ENCODE measurements at places on chromosomes 1 and 21.

DNA sequence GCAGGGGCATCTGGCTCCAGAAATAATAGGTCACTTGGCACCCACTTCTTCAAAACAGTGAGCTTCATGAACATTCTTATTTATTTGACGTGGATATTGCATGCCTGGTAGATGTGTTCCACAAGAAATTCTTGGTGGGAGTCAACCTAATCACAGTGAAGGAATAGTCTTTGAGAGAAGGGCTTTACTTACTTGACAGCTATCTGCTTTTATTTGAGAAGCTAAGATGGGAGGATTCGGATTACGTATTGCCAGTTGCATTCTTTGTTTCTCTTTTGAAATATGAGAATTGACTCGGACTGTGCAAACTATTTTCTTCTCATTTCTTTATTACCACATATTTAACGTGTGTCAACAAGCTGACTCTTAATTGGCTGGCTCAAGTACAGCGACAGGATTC, 117.2 kb downstream of the FASLG start:
- no peak for DNase-seq

DNA sequence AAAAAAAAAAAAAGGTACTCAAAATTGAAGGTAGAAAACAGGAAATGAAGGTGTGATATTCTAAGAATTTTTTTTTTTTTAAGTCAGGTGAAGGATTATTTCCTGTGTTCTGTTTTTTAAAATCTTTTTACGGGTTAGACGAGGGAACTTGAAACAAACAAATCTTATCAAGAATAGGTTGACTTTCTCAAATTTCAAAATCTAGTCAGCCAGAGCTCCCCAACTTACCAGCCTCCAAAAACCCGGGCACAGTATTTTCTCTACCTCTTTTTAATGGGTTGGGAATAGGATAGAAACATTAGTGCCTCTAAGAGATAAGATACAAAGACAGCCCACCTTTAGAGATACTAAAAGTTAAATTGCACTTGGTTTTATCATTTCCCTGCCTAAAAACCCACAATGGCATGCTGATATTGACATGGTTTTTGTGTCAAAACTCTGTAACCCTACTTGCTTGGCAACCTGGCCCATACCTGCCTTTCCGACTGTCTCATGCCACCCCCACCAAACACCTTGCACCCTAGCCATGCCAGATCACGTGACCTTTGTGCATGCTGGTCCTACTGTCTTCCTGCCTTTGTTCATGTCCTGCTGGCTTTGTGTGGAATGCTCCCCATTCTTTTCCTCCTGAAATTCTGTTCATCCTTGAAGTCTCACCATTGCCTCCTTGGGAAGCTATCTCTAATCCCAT, 4.2 kb downstream of the RCAN3 start:
- DNase-seq: no peak

- no peak for DNase-seq
Measured at GRCh38 chr1:76186554-76187170, 112.1 kb downstream of the ST6GALNAC3 start.

- no peak for DNase-seq
Measured at GRCh38 chr1:167455786-167456446, 62.4 kb downstream of the CD247 start.

- DNase-seq: no peak
Measured at GRCh38 chr21:46392921-46393320, 65.8 kb upstream of the DIP2A start.

Measured in activated naive CD8-positive, alpha-beta T cell treated with anti-CD3 and anti-CD28 coated beads, Interleukin-2, amount 50 U/mL, for 16 hours (primary cell).